ENCODE measurements at places on chromosomes 4 and X.

DNA sequence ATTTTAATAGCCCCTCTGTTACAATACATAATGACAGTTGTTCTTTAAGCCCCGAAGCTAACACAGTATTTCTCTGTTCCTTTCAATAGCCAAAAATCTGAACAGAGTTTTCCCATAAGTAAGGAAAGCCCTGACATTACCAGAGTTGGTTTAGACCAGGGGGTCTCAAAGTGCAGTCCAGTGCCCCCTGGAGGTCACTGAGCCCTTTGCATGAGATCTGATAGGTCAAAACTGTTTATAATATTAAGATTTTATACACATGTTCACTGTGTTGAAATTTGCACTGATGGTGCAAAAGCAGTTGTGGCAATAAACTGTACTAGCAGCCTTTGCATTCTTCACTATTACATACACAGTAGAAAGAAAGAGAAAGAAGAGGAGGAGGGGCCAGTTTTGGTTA, 177.1 kb downstream of the SPANXN3 start:
- no peak for DNase-seq

GRCh38 chrX:114152130-114152529, 431.8 kb upstream of the HTR2C start:
- no peak for DNase-seq

DNA sequence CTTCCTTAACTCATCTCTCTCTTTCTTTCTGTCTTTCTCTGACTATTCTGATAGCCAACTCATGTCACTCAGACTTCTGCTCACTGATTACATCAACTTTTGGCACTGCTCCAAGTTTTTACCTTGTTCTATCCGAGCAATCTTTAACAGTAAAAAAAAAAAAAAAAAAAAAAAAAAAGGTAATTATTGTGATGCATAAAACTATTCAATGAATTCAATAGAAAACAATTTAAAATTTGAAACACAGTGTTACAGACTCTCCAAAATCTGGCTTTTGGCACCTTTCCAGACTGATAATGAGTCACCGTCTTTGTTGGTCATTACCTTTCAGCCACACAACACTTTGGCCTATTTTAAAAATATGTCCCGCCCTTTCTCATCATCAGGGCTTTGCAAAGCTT, 229.5 kb downstream of the GALNTL6 start:
- no peak for DNase-seq

GRCh38 chr4:158130204-158130603, 42.6 kb downstream of the GASK1B start:
- no peak for DNase-seq

DNA sequence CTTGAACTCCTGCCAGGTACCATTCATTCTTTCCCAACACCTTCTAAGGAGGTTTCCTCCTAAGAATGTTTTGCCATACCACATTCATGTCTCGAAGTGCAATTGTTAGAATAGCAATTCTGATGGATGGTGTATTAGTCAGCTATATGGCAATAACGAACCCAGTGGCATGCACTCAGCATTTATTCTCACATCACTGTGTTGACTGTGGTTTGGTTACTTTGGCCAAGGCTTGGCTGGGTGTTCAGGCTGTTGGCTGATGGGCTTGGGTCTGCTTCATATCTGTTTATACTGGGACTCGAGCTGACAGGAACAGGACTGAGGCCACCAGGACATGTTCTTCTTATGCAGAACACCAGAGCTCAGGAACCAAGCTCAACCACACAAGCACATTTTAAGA, 31.7 kb downstream of the PSAPL1 start:
- DNase-seq = no peak

DNA sequence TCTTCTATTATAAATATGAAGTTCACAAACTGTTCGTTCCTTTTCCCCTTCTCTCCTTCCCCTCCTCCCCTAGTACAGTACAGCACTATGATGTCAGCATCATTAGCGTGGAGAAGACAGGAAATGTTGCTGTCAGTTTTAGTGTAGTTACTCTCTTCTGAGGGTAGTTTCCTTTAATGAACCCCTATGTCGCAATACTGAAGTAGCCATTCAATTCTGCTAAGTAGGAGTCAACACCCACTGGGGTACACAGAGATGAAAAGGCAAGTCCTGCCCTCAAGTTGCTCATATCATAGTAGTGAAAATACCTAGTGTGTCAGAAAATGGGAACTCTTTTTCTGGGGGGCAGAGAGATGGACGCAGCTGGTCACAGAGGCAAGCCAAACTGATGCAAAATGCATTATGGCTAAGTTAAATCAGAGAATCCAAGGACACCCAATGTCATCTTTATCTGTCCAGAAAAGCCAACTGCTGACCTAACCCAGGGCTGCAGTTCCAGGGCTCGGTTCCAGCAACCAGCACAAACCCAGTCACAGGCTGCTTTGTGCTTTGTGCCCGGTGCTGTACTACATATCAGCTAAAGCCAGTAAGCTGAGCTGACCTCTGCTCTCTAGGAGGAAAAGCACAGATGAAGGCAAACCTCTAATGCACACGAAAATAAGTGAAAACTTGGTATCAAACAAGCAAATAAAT, 31.5 kb downstream of the GRIA3 start:
- no peak for DNase-seq

DNA sequence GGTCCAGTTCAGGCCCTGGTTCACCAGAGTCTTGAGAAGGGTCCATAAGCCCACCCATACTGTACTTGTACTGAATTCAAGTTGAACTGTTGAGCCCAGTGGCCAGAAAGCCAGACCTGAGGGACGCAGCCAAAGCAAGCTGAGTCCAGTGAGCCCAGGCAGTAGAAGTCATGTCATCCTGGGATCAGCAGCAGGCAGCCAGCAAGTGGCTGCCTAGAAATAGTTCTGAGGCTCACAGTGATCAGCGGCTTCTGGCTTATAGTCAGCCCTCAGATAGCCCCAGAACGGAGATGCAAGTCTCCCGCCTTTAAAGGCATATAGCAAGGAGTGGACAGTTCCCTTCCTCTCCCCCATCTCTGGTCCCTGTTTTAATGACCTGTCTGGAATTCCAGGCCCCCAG, 347.1 kb downstream of the FBXW7 start:
- no peak for DNase-seq

GRCh38 chrX:43656005-43656494, at the start of gene MAOA:
TSS of gene MAOA (plus strand) at chrX:43656299. CDS start at chrX:43656342, 43 bp downstream.
- DNase-seq = no peak

DNA sequence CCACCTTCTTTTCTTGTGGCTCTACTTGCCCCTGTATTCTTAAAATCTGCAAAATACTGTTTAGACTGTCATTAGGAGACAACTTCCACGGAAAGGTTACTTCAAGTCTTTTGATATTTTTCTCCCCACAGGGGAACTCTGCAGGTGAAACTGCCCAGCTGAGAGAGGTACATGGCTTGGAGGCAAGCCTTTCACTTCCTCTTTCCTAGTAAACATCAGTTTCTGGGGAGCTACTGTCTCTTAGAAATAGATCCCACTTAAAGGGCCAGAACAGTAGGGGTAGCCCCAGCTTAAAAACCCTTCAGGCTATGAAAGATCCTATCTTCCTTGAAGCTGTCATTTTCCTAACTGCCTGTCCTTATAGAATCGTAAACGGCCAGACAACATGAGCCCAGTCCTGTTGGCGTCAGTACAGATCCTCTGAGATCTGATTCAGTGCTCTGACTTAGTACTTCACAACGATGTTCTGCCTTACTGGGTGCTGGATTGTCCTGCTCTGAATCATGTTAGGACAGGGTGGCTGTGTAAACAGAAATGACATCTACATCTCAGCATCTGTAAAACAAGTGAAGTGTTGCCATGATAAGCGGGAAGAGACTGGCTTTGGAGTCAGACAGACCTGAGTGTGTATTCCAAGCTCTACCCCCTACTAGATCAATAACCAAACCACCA, 102.1 kb downstream of the ITIH6 start:
- DNase-seq = no peak

GRCh38 chr4:61406677-61407076, 206.6 kb downstream of the ADGRL3 start:
- no peak for DNase-seq
